Activated T-cell treated with anti-CD3 and anti-CD28 coated beads for 1 hour (primary cell): ENCODE measurements at places on chromosomes 1 and 21.

DNA sequence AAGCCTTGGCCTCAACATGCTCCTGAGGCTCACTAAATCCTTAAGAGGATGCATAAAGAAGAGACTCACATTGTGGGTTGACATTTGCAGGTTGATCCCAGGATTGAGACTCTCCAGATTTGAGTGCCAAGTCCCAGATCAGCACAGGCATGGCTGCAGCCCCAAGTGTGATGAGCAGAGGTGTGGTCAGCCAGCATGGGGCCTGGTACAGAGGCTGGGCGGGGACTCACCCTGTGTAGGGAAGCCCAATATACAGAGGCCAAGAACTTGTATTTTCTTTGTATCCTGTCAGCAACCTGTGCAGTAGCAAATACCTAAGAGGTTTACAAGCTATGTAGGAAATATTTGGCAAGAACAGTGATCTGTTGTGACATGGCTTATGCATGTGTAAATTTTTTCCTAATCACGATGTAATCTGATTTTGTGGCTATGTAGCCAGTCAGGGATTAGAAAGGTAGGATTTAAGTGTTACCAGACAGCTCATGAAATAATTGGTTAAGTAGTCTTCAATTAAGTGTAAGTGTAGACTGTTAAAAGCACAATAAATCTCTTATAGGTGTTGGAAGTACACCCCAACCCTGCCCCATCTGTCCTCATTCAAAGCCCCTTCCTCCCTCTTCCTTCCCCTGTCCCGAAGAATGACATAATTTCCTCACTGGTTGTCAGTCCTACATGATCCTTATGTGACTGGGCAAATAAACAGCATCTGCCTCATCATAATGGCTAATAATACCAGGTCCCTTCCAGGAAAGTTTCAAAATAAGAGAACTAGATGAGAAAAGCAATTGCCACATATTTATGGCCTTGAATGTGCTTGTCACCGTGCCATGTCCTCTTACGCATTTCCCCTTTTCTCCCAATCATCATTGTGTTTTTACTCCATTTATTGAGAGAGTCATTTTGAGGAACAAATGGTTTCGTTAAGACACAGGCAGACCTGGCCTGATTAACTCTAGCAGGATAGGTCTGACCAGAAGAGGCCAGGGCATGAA, 120.9 kb downstream of the HLX start:
- no peak for DNase-seq

GRCh38 chr1:19390901-19391595, 78.9 kb downstream of the SLC66A1 start:
- DNase-seq = peak; percentile 51

DNA sequence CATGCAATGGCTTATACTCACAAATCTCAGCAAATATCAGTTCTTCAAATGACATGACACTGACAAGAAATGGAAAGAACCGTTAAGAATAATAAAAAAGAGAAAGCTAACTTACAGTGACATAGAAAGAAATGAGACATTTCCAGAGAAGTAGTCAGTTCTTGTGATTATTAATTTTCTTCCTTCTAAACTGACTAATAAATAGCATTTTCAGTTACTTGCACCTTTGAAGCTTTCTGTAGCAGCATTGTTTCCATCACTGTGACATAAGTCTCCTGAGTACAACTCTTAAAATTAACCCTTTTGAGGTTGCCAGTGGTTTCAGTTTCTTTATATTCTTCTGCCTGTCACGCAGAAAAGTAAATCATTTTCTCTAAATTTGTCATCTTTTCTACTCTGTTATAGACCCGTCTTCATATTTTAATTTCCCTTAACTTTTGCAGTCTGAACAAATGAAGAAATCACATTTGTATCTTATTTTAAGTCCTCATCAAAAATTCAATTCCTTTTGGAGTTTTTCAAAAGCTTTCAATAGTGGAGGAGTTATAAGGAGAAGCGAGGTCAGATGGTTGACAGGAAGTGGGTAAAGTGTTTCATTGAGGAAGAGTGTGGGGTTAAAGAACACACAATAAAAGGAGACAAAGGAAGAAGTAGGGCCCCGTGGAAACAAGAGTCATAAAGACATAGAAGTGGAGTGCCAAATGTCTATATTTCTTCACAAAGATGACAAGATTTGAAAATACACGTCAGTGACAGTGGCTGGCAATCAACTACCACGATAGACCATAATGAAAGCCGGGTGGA, 57.9 kb upstream of the S1PR1 start:
- no peak for DNase-seq

GRCh38 chr1:53559391-53559815, 100.2 kb downstream of the DMRTB1 start:
- DNase-seq = no peak

GRCh38 chr1:39751595-39751994, 12.9 kb downstream of the PPIE start:
- DNase-seq = no peak

- no peak for DNase-seq
Observed at GRCh38 chr1:245679821-245680780, 525.3 kb downstream of the KIF26B start.

- DNase-seq = no peak
Observed at GRCh38 chr1:74504933-74505512, 7.4 kb downstream of the LRRC53 start.

DNA sequence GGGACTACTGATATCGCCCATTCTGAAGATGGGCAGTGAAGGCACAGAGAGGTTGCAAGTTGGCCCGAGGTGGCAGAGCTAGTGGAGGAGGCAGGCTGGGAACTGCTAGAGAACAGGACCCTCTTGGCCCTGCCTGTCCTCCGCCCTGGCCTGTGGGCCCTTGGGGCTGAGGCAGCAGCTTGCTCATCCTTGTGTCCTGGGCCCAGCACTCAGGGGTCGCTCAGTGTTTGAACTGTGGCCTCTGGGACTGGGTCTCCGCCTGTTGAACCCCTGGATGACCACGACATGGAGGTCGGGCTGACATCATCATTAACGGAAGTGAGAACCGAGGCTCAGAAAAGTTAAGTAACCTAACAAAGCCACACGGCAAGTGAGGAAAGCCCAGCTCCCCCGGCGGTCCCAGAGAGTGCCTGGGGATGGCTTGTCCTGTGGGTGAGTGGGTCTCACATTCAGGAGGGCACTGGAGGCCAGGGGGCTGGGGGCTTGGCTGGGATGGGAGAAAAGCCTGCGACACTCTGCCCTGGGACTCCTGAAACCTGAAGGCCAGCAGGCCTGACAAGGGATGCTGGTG, 23.0 kb upstream of the DDOST start:
- DNase-seq = no peak

GRCh38 chr1:24705260-24706073, 39.8 kb upstream of the CLIC4 start:
- no peak for DNase-seq

DNA sequence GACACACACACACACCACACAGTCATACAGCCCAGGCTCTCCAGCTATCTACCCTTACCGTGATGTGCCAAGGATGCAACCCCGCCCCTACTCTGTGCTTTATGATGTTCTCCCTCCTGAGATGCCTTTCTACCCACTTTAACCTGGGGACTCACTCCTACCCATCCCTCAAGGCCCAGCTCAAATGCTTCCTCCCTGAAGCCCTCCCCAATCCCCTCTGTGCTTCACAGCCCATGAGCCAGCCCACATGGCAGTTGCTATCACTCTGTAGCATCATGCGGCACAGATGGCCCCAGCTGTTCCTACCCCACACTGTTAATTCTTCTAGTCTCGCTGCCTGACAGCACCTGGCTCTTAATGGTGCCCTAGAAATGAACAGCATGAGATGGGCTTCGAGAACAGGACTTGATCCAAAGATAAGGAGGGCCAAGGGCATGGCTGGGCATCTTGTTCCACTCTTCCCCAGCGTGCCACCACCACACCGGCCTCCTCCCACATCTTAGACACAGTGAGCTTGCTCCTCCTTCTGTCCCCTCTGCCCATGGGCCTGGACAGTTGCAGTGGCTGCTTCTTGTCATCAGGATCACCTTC, 109.8 kb downstream of the GLIS1 start:
- no peak for DNase-seq

- DNase-seq = no peak
Observed at GRCh38 chr1:32984455-32985171, 20.0 kb upstream of the RNF19B start.

DNA sequence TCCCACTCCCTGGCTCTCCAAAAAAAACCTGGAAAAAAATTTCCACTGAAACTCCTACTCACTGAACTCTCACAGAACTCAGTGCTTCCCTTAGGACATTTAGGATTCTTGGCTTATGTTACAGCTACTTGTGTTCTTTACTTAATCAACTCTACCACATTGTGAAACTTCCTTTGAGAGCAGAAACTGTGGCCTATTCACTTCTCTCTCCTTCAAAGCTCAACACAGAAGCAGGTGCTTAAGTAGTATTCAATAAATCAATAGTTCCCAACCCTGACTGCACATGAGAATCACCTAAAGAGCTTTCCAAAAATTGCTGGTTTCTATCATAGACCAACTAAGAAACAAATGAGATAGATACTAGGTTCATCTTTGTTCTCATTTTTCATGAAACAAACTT, 67.9 kb upstream of the DMRTA2 start:
- DNase-seq = no peak

DNA sequence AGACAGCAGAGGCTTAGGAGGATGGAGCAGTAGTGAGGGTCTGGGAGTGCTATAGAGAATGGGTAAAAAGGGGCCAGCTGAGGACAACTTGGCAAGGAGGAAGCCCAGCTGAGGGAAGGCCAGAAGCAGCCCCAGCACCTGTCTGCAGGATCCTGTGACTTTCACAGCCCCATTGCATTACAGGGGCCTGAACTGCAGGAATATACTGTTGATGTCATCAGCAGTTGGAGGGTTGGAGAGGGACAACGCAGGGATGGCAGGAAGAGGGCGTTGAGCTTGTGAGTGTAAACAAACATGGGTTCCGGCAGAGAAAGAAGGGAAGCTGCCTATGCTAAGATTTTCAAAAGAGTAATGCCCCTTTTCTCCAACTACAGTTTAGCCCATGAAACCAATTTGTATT, 628.5 kb downstream of the SMYD3 start:
- DNase-seq = no peak

DNA sequence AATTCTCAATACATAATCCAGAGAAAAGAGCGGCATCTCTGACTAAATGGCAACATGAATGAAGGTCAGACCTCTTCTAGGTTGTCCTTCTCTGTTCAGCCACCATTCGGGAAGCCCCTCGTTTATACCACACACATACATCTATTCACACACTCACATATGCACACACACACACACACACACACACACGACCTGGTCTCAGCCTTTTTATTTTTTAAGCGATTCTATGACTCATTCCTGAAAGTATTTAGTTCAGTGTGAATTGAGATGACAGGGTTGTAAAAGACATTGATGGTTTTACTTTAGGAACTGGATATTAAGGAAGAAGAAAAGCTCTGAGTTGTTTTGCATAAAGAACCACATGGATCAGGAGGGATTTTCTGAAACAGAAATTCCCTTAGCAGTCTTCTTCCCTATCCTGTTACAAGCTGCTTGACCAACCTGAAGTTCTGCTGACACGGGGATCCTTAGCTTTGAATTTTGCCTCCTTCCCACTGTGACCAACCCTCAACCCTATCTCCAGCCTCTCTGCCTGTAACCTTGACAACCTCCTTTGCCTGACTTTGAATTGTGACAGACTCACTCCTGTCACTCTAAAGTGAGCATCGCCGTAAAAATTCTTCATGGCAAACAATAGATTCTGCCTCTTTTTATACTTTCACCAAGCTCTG, 383.1 kb upstream of the ESRRG start:
- DNase-seq = no peak

DNA sequence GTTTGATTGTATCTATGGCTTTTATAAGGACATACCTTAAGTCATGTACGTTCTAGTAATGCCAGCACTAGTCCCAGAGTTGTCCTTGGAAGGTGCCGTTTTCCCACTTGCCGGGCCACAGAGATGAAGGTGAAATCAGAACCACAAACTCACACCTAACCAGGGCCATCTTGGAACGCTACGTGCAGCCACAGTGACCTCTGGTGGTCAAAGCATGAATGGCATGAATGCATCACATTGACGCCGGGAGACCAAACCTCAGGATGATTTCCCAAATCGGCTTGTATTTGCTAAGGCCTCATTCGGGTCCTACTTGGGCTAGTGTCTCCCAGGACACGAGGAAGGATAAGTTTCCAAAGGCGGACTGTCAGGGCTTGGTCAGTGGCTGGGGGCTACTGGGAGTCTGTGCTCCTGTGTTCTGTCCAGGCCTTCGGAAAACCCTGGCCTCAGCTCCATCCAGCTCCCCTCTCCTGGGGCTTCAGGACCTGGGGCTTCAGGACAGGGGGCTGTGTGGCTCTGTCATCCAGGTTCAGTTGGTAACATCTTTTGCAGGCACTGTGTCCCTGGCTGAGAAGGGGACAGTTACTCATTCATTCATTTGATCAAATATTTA, 260.5 kb downstream of the PRDM2 start:
- peak; percentile 60 for DNase-seq

GRCh38 chr1:20847611-20848080, 60.5 kb upstream of the HP1BP3 start:
- DNase-seq = no peak

GRCh38 chr21:19557046-19557445, 1153.5 kb upstream of the TMPRSS15 start:
- no peak for DNase-seq

DNA sequence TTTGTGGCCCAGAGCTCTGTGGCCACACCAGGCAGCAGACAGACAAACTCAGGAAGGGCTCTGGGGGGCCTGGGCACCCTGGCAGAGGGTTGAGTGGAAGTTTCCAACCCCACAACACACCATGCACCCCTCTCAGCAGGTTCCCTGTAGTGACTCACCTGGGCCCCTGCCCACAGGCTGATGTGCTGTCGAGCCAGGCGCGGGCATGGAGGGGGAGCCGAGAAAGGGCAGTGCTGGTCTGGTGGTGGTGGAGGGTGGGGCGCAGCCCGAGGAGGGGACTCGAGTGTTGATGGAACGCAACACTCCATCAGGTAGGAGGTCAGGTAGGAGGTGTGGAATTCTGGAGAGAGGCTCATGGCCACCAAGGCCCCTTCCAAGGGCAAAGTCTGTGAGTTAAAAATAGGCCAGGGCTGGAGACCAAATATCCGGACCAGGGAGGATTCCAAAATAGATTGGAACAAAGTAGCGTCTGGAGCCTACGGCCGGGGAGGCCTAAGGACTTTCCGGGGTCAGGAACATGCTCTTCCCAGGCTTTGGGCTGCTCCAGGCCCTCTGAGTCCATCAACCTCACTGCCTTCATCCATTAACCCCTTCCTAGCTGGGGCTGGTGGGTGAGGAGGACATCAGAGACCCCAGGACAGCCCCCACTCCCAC, 191.5 kb upstream of the AJAP1 start:
- DNase-seq = no peak

DNA sequence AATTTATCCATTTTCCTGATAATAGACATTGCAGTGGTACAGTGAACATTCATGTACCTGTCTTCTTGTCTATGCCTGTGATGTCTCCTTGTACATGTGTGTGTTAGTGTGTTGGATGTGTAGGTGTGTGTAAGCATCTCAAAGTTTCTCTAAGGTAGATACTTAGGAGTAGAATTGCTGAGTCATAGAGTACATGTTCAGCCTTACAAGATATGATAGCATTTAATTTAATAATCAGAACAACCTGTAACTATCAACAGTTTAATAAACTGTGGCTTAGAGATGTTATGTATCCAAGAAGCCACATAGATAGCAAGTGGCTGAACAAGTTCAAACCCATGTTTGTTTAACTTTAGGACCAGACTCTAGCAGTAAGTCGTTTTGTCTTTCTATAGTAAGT, 35.6 kb downstream of the EPB41 start:
- no peak for DNase-seq
